Ureter (tissue), 1 donor: ENCODE measurements at places on chromosomes 6 and 20. TPM values are rescaled to one million over a fixed set of nuclear protein-coding genes. Genes with fewer than 3 reads are reported as not detected.

DNA sequence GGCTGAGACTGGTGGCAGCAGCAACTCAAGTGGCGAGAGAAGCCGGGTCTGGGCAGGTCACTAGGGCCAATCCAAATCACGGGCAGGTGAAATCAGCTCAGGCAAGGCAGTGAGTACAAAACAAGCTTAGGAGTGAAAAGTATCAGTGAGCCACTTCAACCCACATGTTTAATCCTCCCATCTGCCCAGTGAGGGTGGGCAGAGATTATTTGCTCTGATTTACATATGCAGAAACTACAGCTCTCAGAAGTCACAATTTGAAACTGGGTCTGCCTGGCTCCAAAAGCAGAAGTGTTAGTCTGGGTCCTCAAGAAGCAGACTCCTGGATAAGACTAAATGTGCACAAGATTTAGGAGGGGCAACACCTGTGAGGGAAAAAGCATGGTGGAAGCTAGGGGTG lies 173.7 kb upstream of the LRFN2 start:
- DNase-seq: no peak

DNA sequence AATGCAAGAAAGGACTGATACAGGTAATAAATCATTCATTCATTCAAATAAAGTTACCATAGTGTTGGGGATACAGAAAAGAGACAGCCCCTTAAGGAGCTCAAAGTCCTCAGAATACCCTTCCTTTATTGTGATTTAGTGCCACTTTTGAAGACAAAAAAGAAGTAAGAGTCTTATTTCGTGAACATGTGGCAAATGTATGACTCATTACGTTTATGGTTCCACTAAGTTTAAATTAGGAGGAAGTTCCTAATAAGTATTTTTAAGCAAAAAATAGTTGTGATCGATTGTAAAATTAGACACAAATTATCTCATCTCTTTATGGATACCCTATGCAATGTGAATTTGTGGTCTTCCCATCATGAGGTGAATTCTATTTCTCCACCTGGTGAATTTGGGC lies 38.5 kb upstream of the GCLC start:
- DNase-seq: no peak

- no peak for DNase-seq
These were observed 48.1 kb downstream of the TM9SF4 start for GRCh38 chr20:32157611-32158010.

DNA sequence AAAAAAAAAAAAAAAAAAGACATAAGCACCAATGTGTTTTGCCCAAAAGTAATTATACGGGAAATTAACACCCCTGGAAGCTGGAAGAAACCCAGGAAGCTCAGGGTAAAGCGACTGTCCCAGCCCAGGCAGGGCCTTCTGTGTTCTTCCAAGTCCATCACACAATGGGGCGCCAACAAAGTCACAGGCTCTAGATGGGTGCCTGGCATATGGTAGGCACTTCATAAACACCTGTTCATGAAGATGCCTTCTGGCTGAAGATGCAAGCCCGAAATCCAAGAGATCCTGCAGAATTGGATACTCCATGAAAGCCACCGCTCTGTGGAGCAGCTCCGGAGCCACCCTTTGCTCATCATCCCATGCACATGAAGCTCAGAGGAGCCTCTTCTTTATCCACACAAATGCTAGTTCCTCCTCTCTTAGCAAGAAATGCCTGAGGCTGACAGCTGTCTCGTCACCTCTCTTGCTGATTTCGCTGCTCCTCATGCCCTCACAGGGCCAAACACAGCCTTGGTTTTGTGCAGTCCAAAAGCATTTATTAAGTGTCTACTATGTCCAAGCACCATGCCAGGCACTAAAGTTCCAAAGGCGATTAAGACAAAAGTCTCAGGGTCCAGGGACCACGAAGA lies 76.6 kb downstream of the TRERF1 start:
- DNase-seq: no peak

DNA sequence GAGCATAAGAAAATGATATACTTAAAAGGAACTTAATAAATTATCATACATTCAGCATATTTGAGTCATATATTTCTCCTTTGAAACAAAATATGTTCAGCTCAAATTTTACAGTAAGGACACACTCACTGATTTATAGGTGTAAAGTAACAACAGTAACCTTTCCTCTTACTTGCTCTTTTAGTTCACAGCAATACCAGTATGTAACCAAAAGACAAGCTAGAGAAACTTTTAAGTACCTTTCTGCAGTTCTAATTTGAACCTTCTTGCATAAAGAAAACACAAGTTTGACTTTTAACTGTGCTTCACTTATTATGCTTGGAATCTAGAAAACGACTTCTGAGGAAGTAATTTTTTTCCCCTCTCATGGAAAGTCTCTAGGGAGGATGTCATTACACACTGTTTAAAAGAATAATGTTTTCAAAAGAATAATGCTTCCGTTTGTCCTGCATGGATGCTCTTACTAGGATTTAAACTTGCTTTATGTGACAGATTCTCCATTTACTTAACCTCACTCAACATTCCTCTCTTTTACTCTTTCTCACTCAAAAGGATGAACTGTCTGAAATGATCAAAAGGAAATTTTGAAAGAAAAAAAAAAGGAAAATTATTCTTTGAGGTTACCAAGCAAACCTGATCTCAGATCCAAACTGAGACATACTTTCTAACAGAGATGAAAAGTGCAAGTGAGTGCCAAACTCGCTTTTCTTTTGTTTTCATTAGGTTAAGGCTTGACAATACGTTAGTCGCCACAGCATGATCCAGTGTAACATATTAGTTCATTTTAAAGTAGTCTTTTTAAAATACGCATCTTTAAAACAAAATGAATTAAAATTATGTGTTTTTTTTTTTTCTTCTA lies 22.4 kb upstream of the CALHM6 start:
- DNase-seq: no peak

GRCh38 chr6:106381881-106382280 lies 21.4 kb downstream of the CRYBG1 start:
- peak; percentile 49 for DNase-seq

DNA sequence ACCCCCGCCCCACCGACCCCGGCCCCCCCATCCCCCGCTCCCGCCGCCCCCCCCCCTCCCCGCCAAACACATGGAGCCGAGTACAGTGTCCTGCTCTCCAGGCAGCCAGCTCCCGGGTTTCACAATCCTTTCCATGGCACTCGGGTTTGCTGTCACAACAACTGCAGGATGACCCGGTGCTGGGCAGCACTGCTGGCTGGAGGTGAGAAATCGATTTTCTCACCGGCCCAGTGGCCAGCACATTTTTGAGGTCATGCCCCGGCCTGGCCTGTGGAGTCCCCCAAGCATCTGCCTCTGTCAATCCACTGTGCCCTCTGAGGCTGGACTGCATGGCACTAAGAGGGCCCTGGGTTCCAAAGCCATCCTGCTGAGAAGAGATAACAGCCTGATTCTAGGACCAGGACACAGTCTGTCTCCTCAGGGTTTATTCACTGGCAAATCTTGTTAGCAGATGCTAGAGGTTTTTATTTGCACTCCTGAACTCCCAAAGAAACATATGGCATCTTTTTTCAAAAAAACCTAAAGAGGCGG lies 129.5 kb downstream of the NFATC2 start:
- no peak for DNase-seq

DNA sequence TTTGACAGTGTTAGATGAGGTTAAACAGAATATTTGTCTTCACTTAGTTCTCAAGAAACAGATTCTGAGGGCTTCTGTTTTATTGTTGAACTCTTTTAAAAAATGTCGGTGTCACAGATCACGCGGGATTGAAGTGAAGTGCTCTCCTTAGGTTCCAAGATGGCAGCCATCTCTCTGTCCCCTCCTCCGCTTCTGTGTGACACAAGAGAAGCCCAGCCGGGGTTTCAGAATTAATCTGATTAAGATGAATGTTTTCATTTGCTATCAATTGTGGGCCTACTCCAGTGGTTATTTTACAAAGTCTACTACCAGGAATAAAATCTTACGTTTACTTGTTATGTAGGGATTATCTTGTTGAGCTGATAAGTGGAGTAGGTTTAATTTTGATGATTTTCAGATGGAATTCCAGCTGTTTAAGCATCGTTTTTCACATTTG lies 10.9 kb downstream of the HIVEP1 start:
- DNase-seq: no peak

GRCh38 chr20:58554541-58554940 lies 39.3 kb upstream of the APCDD1L start:
- DNase-seq: peak; percentile 7

GRCh38 chr6:44674226-44675155 lies 287.0 kb downstream of the CDC5L start:
- DNase-seq: no peak

GRCh38 chr20:58941471-58941870 lies 39.6 kb upstream of the NELFCD start:
- DNase-seq: no peak

DNA sequence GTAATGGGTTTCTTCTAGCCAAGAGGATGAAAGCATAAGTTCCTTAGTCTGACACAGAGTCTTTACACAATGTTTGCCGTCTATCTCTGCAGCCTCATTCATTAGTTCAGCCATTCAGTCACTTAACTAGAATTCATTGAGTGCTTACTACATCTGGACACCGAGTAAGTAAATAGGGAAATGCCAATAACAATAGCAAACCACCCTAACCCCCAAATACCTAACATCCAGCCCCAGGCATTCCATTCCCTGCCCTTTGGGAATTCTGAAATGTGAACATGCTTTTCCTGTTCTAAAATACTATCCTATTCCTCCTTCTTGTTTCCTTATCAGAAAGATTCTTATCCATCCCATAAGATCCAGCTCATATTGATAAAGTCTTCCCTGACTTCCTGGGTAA lies 277.6 kb upstream of the RNF217 start:
- DNase-seq: no peak

Gene ZC2HC1B
- total RNA-seq: not detected

Gene BHLHE23
- total RNA-seq: not detected

Gene PTCHD4
- total RNA-seq: 1.1 TPM
